ENCODE measurements at places on chromosomes 5 and 9.

DNA sequence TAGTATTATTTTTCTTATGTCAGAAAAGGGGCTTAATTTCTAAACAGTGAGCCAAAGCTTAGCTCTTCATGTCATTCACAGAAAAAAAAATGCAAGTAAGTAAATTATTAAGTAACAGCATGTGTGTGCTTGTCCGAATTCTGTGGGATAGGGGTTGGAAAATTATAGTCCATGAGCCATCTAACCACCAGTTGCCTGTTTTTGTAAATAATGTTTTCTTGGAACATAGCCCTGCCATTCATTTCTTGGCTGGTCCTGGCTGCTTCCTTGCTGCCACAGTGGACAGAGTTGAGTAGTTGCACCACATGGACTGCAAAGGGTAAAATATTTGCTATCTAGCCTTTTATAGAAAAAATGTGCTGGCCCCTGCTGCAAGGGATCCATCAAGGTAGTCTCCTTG, 513.7 kb upstream of the WWC1 start:
- no peak for DNase-seq

GRCh38 chr9:125608489-125609224, 98.4 kb downstream of the MAPKAP1 start:
- DNase-seq: no peak

DNA sequence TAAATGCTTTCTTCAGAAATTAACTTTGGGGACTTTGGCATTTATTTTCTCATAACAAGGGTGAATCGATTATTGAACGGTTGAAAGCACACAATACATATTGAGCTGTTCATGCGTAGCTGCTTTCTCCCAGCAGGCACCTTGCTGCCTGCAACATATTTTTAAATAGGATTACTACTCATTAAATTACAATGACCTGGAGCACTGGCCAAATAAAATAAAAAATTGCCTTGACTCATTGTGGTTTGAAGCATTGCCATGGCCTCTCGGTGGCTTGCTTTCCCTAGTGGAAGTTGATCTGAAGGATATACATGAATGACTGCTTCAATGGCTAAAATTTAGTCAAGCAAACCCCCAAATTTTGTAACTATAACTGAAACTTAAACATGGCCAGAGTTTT, 181.6 kb upstream of the NUDT12 start:
- no peak for DNase-seq

DNA sequence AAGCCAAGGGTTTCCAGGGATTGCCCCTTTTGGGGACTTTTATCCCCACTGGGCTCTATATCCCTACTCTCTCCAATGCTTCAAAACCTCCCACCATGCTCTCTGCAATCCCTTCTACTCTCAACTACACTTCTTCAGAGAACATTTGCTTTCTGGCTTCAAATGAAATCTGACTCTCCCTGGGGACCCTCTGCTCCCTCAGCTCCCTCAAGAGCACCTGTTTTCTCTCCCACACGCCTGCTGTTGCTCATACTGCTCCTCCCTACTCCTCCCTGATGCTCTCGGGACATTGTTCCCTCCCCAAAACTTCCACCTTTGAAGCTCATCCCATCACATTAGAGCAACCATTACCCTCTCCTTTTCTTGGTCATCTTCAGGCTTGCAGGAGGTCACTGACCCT, 344.9 kb downstream of the CDK5RAP2 start:
- DNase-seq: no peak

- DNase-seq: no peak
Observed at GRCh38 chr9:121138561-121138960, 63.1 kb downstream of the RAB14 start.

DNA sequence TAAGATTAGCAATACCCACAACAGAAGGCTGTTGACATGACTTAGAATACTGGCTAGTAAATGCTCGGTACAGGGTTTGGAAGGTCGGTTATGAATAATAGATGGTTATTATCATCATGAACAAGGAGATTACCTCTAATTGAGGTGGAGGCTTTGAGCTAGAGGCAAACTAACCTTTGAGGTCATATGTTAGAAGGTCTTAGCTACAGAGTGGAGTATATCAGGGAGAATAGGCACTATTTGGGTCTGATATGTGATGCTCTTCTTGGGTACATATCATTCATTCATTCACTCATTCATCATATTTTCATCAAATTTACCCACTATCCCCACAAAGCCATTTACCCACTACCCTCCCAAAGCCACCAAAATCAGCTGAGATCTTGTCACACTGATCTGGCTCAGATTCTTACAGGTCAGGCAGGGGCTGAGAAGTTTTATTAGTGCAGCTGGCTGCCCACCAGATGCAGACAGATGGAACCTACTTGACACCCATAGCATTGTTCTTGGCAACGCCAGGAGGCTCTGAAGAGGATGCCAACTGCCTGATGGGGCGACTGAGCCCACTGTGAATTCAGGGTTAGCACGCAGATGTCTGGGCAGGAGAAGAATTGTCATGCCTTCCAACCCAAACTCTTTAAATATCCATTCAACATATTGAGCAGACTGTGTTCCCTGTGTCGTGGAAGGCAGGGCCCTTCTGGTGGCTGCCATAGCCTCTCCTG, 90.2 kb upstream of the SH3PXD2B start:
- no peak for DNase-seq

- no peak for DNase-seq
Observed at GRCh38 chr9:113705928-113706519, 170.1 kb upstream of the ZNF618 start.

- DNase-seq: no peak
Observed at GRCh38 chr9:83264315-83264714, 201.4 kb upstream of the RASEF start.

- no peak for DNase-seq
Observed at GRCh38 chr9:117649126-117649525, 55.1 kb upstream of the TLR4 start.

- no peak for DNase-seq
Observed at GRCh38 chr5:107969847-107970246, 299.1 kb upstream of the EFNA5 start.

DNA sequence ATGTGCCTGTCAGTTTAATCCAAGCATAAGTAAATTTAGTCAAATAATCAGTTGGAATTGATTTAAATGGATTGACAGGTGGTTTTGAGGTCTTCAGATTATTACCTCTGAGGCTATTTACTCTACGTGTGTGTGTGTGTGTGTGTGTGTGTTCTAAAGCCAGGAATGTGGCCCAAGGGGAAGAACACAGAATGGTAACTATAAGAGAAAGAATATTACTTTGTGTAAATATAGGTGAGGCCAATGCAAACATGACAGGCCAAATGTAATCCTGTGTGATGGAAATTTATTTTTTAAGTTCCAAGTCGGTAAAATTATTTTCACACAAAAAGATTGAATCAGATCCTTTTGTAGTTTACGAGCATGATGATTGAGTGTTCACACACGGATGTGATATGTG, 390.0 kb downstream of the PLK2 start:
- no peak for DNase-seq

DNA sequence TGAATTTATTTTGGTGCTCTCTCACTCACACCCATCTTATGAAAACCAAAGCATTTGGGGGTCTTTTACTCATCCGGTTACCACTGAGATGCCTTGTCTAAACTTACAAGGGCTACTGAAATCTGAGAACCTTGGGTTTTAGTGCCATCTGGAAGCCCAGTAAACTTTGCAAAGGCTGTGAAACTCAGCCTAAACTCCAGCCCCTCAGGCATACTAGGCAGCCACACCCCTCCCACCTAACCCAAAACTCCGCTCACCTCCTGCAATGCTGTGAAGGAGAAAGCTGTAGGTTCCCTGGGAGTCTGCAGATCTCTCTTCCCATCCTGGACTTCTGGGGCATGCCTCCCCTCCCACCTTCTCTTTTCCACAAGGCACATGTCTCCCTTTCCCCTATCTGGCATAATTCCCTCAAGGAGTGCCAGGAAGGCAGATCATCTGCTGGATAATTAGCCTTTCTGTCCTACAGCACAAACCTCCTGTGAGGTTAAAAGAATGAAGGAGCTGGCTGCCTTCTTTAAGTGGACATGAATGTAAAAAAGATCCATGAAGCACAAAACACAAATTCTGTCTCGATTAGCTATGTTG, 71.5 kb upstream of the ANXA1 start:
- DNase-seq: no peak

DNA sequence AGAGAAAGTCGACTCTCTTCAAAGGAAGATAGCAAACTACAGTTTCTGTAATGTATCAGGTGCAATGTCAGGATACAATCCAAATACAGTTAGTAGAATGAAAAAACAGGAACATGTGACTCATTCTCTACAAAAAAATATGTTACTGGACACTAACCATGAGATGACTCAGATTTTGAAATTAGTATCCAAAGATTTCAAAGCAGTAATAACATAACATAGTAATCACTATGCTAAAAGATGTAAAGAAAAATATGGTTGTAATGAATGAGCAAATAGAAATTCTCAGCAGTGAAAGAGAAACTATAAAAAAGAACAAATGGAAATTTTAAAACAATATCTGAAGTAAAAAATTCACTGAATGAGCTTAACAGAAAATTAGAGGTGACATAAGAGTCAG, 42.3 kb downstream of the SHOC1 start:
- no peak for DNase-seq

- DNase-seq: no peak
Observed at GRCh38 chr9:122051351-122052321, 41.5 kb downstream of the TTLL11 start.

- no peak for DNase-seq
Observed at GRCh38 chr5:62314213-62314830, 8.3 kb downstream of the KIF2A start.

DNA sequence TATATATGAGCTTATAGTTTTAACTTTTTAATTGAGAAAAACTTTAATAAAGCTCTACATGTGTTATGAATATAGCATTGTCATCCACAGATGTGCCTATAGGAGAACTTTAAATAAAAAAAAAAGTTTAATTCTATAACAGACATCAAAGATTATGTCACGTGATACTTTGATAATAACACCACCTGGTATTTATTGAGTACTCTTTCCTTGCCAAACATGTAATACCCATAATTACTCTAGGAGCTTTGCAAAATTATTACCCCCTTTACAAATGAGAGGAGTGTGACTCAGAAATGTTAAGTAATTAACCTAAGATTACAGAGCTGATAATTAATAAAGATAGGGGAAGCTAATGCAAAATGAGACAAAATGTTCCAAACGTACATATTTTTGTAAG, 43.0 kb downstream of the ITGA2 start:
- no peak for DNase-seq

GRCh38 chr9:33718987-33719386, 76.4 kb upstream of the PRSS3 start:
- no peak for DNase-seq

DNA sequence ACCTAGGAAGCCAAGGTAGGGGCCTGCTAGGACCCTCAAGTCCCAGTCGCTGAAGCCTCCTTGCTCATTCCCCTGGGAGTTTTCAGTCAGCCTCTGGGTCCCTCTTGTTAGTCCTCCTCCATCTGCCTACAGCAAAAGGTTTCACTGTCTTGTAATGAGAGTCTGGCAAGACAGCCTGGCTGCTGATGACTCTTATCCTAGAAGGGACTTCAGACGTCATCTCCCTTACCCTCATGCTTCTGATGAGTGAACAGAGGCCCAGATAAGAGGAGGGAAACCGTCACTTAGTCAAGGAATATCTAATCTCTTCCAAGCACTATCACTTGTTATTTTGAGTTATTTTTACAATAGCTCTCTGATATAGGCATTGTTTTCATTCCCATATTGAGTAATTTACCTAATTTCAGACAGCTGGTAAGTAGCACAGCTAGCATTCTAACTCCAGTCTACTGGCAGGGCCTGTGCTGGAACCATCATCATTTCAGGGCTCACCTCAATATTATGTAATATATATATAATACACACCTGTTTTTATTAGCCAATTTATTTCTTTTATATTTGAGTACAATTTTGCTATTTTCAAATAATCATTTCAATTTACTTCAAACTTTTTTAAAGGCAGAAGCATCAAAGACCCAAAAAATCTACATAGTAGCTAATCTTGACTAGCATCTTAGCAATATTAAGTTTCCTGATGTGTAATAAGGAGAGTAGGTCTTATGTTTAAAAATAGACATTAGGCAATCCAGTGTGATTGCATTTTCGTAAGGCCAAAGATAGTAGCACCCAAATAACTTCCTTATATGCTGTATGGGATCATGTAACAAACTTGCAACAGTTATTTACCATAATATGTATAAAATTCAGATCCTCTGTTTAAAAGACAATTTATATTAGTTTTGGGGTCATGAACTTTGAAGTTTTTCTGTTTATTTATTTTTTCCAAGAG, 7.9 kb downstream of the CMYA5 start:
- no peak for DNase-seq

GRCh38 chr5:164482351-164482750, 976.9 kb downstream of the MAT2B start:
- no peak for DNase-seq

GRCh38 chr5:88741964-88742363, 141.0 kb downstream of the MEF2C start:
- no peak for DNase-seq

DNA sequence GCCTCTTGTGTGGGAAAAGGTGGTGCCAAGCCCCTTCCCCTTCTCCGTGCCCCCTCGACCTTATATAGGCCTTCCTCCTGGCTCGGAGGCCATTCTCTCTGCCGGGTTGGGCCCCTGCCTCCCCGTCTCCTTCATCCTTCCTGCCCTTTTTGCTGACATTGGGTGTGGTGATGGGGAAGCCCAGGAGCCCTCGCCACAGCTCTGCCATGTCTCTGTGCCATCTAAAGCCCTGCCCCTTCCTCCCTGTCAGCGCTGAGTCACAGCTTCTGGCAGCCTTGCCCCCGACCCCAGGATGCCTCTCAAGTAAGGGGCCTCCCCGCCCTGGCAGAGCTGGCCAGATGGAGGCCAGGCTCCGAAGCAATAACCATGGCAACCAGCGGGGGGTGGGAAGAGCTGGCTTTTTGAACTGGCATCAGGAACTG, 30.4 kb downstream of the JADE2 start:
- DNase-seq: peak; percentile 76

DNA sequence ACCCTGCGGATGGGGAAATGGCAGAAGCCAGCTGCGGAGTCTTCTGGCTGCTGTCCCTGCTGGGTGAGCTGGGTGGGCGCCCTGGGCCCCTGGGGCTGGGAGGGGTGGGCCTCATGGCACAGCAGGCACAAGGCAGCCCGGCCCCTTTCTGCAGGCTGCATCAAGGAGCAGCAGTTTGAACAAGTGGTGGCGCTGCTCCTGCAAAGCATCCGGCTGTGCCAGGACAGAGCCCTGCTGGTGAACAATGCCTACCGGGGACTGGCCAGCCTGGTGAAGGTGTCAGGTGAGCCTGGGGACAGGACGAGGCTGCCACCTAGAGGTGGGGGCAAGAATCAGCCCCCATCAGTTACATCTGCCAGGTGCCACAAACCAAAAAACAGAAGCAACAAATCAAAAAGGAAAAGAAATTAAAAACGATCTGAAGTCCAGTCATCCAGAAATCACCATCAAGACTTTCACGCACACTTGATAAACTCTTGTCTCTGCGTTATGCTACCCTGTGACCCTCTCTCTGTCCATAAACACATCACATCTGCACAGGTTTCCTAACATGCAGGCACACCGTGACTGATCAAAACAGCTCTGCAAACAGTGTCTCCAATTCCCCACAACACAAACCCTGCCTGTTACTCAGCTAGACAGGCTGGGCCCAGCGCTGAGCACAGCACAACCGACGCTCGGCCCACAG, 13.9 kb downstream of the REXO4 start:
- no peak for DNase-seq

Data from frontal cortex (tissue), 4 donors.